ENCODE measurements at places on chromosomes 5 and 9.

DNA sequence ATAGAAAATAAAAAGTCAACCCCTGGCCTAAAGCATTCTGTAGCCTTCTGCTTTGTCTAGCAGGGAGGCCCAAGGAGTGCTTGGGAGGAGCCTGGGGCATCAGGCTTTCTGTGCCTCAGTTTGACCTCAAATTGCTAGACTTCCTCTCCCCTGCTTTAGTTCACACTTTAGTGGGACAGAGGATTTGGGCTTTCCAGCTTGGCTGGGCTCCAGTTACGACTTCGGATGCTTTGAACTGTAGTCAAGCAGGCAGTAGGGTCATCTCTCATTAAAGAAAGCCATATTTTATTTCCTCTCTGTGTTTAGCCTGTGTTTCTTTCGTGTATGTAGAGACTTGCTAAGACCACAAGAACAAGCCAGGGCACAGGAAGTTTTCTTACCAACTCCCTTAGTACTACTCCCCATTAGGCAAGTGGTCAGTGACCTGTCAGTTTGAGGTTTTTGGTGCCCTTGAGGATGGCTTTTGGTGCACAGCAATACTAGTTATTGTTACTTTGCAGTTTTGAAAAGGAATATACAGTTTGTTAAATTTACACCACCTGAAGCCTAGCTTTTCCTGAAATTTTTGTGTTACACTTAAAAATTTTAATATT, 334.7 kb downstream of the NDUFS4 start:
- DNase-seq, result no peak

DNA sequence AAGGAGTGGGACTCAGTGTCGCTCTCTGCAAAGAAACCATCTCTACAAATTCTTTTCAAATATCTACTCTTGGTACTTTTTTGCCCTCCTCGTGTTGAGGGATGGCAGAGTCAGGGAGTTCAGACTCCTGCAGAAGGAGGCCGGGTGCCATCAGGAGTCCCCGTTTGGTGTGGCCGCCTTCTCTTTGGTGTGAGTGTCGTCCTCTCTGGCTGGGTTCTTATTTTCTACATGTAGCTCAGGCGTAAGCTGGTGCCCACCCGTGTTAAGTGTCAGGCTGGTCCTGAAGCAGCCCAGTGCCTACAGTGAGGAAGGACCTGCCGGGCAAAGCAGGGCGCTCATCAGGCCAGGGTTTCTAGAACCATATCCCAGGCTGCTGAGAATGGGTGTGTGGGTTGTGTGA, 37.0 kb downstream of the OTULIN start:
- DNase-seq, result no peak

- DNase-seq, result no peak
Measured at GRCh38 chr5:60295423-60295822, 401.9 kb upstream of the PDE4D start.

GRCh38 chr9:99732715-99733114, 89.0 kb upstream of the NR4A3 start:
- no peak for DNase-seq

DNA sequence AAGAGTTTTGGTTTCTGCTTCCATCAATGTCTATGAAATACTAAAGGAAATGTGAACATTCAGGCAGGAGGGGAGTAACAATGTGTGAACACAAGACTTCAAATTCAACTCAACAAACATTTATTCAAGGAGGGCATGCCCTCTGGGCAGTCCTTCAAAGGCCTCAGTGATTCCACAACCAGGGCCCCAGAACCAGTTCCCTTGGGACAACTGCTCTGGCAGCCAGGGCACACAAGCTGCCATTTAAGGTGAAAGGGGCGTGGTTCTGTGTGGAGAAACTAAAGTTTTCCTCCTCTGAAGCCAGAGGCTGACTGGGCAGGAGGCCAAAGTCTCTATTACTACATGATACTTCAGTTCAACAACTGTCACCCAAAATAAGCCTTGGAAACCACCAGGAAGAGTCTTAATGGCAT, 3.2 kb downstream of the RBM18 start:
- no peak for DNase-seq

GRCh38 chr5:119395080-119395836, 39.4 kb downstream of the TNFAIP8 start:
- DNase-seq, result no peak

DNA sequence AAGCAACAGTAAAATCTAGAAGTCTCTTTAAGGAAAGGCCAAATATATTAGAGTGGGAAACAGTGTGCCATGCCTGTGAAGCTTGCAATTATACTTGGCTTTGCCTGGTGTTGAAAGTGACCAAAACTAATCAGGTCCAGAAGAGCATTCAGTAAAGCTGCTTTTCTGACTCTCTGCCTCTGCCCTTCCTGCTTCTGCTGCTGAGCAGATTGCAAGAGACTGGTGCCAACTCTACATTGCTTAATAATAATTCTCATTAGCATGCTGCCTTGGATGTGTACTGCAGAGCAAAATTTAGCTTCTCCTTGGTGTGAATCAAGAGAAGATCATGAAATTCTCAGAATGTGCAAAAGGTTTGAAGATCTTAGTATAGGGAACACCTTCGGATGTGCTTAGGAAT, 120.4 kb upstream of the RFX3 start:
- no peak for DNase-seq

DNA sequence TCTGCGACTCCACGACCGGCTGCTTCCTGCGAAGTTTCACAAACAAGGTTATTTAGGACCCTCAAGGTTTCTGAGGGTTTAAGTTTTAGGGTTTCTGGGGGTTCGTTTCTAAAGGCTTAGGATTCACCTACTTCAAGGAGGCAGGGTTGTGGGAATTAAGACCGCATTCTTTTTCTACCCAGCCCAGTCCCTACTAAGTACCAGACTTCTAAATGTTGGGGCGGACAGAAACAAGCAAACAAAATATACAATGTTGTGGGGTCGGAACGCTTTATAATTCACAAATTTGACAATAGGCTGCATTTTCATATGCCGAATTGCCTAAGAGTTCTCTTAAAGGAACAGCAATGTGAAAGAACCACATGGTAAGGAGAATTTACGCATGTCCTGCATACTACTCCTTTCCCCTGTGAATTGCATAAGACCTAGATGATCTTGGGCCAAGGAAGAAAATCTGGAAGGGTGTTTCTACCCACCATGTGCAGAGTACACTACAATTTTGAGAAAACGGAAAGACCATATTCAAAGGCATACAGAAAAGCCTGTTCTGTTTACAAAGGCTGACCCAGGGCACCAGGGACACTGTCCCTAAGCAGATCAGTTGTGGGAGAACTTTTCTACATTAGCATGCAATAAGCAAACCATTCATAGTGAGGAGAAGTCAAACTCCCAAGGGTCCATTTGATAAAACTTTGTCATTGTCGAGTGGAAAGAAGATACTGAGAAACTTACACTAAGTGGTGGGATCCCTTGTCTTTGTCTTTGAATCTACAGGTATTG, 457.3 kb downstream of the RAB3C start:
- DNase-seq, result no peak

DNA sequence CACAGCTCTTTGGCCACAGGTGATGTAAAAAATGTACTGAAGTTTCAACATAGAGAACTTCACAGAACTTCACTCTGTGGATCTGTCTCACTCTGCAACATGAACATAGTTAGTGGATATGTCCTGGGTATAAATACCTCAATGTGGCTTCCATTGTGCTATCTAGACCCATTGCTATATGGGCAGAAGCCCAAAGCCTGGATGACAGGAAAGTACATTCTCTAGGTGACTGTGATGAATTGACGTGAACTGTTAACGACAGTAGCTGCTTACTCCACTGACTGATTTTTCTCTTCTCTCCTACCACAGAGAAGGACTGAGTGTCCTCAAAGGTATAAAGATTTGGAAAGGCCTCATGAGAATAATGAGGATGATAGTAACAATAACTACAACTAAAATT, 270.1 kb upstream of the FTMT start:
- DNase-seq, result no peak

DNA sequence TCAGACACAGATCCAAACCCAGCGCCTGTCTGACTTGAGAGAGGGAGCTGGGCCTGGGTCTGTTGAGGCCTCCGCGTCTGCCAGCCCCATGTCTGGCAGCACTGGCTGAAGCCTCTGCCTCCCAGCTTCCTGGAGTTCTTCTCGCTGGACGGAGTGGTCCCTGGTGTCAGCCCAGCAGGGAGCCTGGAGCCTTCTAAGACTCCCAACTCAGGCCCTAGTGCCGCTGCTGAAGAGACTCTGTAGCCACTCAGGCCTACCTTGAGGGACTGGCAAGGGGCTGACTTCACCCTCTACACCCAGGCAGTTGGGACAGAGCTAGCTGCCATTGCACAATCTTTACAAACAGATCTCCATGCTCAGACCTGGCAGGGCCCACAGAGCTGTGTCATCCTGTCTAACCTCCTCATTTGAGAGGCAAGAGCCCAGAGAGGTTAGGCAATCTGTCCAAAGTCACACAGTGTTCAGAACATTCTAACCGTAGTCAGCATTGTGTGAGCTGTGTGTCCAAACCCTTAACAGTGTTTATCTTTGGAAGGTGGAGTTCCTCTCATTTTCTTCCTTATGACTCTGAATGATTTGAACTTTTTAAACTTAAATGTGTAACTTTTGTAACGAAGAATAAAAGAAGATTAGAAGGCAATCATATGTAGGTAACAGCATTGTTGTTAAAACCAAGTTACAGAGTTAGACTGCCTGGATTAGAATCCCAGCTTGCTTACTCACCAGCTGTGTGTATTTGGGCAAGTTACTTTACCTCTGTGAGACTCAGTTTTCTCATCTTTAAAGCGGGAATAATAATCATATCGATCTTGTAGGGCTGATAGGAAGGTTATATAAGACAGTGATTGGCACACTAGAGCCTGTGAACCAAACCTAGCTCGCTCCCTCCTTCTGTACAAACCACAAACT, 4.6 kb upstream of the DUSP1 start:
- no peak for DNase-seq

DNA sequence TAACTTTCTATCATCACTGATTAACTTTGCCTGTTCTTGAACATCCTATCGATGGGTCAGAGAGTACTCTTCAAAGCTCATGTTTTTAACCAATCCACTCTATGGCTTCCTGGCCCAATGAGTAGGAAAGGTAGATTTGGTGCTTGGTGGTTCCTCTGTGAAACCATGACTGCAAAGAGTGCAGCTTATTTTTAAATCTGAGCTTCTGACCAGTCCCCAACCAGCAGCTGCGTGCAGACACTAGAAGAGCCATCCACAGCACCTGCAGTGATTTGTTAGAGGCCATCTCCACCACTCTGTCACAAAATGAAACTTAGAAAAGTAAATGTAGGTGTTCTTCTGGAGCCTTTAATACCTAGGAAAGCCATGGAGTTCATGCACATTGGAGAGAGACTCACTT, 107.3 kb upstream of the WWC1 start:
- DNase-seq, result no peak

DNA sequence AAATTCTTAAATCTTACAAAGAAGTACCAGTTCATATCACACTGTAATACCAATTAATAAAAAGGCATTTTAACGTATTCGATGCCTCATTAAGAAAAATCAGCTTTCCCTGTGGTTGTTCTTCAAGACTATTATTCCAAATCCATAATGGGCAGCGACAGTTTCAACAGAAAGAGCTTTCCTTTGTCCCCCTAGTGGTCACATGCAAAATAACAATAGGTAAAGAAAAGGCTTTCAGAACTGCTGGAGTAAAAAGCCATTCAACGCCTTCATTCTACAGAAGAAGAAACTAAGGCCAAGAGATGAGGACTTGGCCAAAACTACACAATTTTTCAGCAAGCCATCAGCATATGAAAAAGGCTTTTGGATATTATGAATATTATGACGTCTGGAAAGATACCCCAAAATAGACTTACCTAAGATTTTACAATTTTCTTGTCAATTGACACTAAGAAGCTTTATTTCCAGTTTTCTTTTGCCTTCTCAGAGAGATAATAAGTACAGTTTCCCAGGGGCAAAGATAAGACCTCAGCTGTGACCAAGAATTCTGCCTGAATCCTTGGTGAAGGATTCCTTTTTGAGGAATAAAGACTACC, 6.7 kb upstream of the CDH6 start:
- no peak for DNase-seq

- DNase-seq, result no peak
Measured at GRCh38 chr9:89494199-89494598, 3.7 kb downstream of the SEMA4D start.

- DNase-seq, result no peak
Measured at GRCh38 chr5:88883059-88883835, at the start of gene MEF2C. Gene MEF2C, minus strand, starts transcription at chr5:88883184. Its CDS starts 59,396 bp downstream, at chr5:88823788.

DNA sequence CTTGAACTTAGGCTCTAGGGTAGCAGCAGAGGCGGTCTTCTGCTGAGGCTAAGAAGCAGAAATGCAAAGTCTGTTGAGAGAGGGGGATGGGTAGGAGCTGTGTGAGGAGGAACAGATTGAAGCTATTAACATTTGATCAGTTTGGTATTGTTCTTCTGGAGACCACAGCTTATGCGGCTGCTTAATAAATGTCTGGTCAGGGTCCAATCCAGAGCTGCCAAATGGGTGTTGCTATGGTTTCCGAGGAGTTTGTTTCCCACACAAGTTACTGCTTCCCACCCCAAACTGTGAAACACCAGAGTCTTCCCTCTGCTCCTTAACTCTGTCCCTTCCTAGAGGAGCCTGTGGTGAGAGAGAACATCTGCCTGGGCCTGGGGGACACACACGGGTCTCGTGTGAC, 142.2 kb upstream of the KLF4 start:
- no peak for DNase-seq

GRCh38 chr5:95913663-95914062, 48.0 kb downstream of the ELL2 start:
- DNase-seq, result no peak

GRCh38 chr5:72587661-72588308, 80.6 kb upstream of the ZNF366 start:
- DNase-seq, result no peak

DNA sequence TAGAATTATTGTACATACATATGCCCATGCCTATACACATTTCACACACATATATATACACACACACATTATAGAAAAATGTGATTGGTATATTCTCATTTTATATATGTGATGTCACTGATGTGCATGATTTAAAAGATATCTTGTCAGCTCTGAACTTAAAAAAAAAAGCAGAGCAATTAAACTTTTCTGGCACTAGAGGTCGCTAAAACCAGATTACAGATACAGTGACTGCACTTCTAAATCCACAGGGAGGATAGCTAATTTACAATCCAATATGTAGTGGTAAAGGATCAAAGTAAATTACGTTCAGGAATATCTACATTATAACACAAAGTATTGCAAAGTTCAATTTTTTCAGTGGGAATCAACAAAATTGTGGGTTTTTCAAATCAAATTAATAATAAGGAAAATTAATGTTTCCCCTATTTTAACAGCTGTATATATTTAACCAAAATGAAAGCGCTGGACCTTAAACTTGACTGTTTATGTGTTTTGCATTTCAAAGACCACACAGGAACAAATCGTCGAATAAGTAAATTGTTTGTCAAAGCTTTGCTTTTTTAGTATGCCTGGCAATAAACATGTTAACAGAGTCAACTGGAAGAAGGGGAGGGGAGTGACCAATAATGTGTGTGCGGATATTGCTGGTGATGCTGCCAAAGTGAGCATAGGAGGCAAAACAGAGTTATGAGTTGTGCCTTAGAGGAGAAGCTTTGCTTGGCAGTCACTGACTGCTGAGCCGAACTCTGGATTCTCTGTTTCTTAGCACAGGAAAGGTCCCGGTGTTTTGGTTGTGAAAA, 1201.4 kb upstream of the C9orf72 start:
- DNase-seq, result no peak
